ENCODE measurements at places on chromosomes 16 and 17.

- DNase-seq: no peak
Measured at GRCh38 chr17:6497496-6498221, 53.4 kb downstream of the PIMREG start.

- no peak for DNase-seq
Measured at GRCh38 chr17:27633312-27634025, 2.5 kb downstream of the LGALS9 start.

- DNase-seq: no peak
Measured at GRCh38 chr16:3865241-3865640, 15.3 kb downstream of the CREBBP start.

GRCh38 chr16:12098429-12099310 lies 122.1 kb downstream of the SNX29 start:
- no peak for DNase-seq

DNA sequence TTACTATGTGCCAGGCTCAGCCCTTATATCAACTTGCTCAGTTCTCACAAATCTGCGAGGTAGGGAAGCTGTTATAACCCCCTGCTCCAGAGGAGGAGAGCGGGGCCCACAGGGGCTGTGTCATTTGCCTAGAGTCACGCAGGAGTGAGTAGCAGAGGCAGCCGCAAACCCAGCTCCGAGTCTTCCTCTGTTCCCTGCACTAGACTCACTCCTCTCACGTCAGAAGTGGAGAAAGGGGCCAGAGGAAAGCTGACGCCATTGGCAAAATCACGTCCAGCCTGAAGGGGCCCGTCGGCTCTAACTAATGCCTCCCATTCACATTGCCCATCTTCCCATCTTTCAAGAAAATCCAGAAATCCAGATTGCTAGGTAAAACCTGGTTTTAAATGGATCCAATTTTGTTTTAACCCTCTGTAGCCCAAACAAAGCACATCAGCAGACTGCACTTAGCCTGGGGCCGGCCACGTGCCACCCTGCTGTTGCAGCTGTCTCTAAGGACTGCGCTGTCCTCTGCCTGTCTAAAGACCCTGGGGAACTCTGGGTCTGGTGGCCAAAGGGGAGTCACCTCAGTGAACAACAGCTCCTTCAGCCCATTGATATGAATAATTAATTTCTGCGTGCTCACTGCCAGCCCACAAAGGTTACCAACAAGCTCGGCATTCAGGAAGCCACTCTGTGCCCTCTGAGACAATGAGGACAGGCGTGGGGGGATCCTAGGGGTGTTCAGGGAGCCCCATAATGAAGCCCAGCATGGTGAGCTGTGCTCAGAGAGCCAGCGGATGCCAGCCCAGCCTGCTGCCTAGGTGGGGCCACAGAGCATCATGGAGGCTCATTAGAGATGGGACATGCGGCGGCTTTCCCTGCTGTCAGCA lies 36.7 kb upstream of the ABR start:
- no peak for DNase-seq

DNA sequence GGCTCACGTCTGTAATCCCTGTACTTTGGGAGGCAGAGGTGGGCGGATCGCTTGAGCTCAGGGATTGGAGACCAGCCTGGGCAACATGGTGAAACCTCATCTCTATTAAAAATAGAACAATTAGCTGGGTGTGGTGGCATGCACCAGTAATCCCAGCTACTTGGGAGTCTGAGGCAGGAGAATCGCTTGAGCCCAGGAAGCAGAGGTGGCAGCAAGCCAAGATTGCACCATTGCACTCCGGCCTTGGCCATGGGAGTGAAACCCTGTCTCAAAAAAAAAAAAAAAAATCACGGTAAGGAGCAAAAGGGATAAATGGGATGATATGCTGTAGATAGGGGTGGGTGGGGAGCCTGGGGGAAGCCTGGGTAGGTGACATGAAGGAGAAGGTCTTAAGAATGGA lies 20.4 kb upstream of the TMEM98 start:
- no peak for DNase-seq

- no peak for DNase-seq
Measured at GRCh38 chr16:80029761-80030481, 429.4 kb upstream of the MAF start.

Measured in stimulated activated CD4-positive, alpha-beta T cell treated with anti-CD3 and anti-CD28 coated beads, Interleukin-15, amount 100 ng/mL, for 48 hours (primary cell).